CD14-positive monocyte (primary cell): ENCODE measurements at places on chromosomes 5 and 9. TPM values are rescaled to one million over a fixed set of nuclear protein-coding genes. Genes with fewer than 3 reads are reported as not detected.

Gene AFAP1L1
- not detected for polyA plus RNA-seq

Gene WNT8A
- polyA plus RNA-seq, result not detected in 2 replicates

DNA sequence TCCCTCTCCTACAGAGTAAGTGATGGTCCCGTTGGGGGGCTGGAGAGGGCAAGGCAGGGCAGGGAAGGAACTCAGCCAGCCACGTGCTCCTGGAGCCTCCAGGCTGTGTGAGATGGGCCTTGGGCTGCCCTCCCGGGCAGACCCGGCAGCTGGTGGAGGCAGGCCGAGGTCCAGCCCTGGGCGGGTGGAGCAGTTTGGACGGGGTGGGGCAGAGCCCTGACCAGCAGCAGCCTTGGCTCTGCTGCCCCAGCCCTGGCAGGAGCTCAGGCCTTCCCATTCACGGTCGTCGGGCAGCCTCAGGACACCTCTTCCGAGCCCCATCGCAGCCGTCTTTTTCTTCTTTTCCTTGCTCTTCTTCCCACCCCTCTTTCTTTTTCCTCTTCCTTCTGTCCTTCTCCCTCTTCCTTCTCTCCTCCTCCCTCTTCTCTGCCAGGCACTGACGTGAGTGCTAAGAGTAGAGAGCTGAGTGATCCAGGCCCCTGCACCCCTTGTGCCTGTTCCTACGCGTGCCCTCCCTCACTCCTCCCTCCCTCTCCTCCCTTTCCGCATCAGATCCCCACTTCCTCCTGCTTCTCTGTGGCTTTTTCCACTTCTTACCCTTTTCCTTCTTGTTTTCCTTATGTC, 42.8 kb downstream of the AMBP start:
- DNase-seq, result no peak
- H3K27me3 ChIP-seq, result no peaks in the 10 kb centered on the region
- no peaks in the 10 kb centered on the region for H3K4me1 ChIP-seq
- peaks cover 9% of the 10 kb centered on the region for H3K36me3 ChIP-seq
- no peak overlapping the region for H3K27ac ChIP-seq
- H3K4me3 ChIP-seq, result no peak overlapping the region

DNA sequence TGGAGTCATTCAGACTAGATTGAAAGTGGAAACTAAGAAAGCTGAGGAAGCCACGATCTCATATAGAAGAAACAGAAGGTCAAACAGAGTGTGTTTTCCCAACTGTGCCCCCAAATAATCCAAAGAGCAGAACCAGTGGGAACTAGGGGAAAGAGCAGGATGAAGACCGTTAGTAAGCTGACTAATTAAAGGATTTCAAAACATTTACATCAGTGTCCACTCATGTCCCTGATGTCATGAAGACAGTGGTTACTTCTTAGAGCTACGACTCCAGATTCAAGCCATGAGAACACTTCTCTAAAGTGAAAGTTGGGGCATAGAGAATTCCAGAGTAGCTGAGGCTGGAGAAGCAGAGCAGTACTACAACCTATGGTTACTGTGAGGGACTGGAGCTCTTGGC, 119.6 kb upstream of the SLC12A2 start:
- no peaks in the 10 kb centered on the region for H3K27me3 ChIP-seq
- H3K4me1 ChIP-seq, result no peaks in the 10 kb centered on the region
- no peak for DNase-seq
- H3K36me3 ChIP-seq, result no peaks in the 10 kb centered on the region
- no peak overlapping the region for H3K27ac ChIP-seq

DNA sequence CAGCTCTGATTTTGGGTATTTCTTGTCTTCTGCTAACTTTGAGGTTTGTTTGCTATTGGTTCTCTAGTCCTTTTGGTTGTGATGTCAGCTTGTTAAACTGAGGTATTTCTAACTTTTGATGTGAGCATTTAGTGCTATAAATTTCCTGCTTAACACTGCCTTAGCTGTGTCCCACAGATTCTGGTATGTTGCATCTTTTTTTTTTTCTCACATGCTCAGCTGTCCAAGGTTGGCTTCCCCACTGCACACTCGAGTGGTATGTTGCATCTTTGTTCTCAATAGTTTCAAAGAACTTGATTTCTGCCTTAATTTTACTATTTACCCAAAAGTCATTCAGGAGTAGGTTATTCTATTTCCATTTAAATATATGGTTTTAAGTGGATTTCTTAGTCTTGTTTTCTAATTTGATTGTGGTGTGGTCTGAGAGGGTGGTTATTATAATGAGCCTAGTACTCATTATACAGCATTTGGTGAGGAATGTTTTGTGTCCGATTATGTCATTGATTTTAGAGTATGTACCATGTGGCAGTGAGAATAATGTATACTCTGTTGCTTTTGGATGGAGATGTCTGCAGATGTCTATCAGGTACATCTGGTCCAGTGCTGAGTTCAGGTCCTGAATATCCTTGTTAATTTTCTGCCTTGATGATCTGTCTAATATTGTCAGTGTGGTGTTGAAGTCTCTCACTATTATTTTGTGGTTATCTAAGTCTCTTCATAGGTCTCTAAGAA, 42.2 kb upstream of the IFNE start:
- no peak for DNase-seq
- H3K27me3 ChIP-seq, result no peaks in the 10 kb centered on the region
- H3K4me3 ChIP-seq, result no peak overlapping the region
- H3K4me1 ChIP-seq, result no peaks in the 10 kb centered on the region

- H3K4me3 ChIP-seq, result no peak overlapping the region
- H3K36me3 ChIP-seq, result peaks cover 43% of the 10 kb centered on the region
- DNase-seq, result no peak
- no peaks in the 10 kb centered on the region for H3K4me1 ChIP-seq
These were observed 84.9 kb downstream of the MTREX start for GRCh38 chr5:55392669-55393068.

- DNase-seq, result no peak
- H3K36me3 ChIP-seq, result no peaks in the 10 kb centered on the region
- H3K27me3 ChIP-seq, result no peaks in the 10 kb centered on the region
- no peak overlapping the region for H3K4me3 ChIP-seq
These were observed 276.0 kb upstream of the RGMB start for GRCh38 chr5:98497418-98497817.

DNA sequence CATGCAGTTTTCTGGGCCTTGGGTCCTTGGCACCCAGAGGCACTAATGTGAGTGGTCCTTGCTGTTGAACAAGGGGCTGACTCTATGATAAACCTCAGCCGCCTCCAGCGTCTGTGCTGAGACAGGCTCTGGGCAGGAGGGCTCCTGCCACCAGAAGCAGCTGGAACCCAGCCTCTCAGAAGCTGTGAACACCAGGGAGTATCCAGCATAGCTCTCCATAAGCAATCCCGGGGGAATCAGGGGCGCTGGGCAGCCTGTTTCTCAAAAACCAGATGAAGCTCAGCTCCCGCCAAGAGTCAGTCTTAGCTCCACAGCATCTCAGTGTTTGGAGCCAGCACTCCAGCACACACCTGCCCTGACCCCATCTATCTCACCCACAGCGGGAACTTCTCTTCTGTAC, 170.2 kb downstream of the HSPA4 start:
- H3K4me3 ChIP-seq, result no peak overlapping the region
- no peaks in the 10 kb centered on the region for H3K4me1 ChIP-seq
- H3K27me3 ChIP-seq, result no peaks in the 10 kb centered on the region
- no peak for DNase-seq

- no peaks in the 10 kb centered on the region for H3K27me3 ChIP-seq
- H3K4me3 ChIP-seq, result no peak overlapping the region
- H3K4me1 ChIP-seq, result peaks cover 61% of the 10 kb centered on the region
- H3K27ac ChIP-seq, result no peak overlapping the region
These were observed 5.7 kb downstream of the SPARC start for GRCh38 chr5:151680944-151681427.
